ENCODE measurements at places on chromosomes 5 and 9.

DNA sequence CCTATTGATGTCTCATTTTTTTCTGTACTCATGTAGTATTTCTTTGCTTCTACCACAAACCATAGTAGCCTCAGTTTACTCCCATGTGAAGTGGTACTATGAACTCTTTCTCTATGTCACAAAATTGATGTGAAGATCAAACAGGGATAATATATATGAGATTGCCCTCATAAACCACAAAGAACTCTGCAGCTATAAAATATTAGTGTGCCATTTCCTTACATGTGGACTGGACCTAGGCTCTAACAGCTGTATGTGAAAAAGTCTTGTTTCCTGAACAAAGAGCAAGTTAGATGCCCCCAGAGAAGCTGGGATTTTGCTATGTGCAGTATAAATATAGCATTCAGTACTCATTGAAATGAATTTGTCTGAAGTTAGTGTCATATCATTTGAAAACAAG lies 412.6 kb upstream of the ADAMTSL1 start:
- no peak for DNase-seq
- no peaks in the 10 kb centered on the region for H3K4me1 ChIP-seq
- H3K27me3 ChIP-seq, result no peaks in the 10 kb centered on the region
- no peak overlapping the region for H3K4me3 ChIP-seq
- no peak overlapping the region for H3K27ac ChIP-seq
- H3K36me3 ChIP-seq, result no peaks in the 10 kb centered on the region

- H3K36me3 ChIP-seq, result peaks cover 13% of the 10 kb centered on the region
- no peak overlapping the region for H3K27ac ChIP-seq
- no peak for DNase-seq
- peaks cover 16% of the 10 kb centered on the region for H3K4me1 ChIP-seq
- no peaks in the 10 kb centered on the region for H3K27me3 ChIP-seq
- H3K4me3 ChIP-seq, result no peak overlapping the region
Observed at GRCh38 chr9:2055203-2055658, 40.1 kb downstream of the SMARCA2 start.

- H3K36me3 ChIP-seq, result no peaks in the 10 kb centered on the region
- no peak overlapping the region for H3K27ac ChIP-seq
- H3K27me3 ChIP-seq, result peaks cover 4% of the 10 kb centered on the region
- DNase-seq, result no peak
Observed at GRCh38 chr5:136309932-136310598, 55.3 kb downstream of the TRPC7 start.

GRCh38 chr9:136053757-136054142 lies 41.3 kb downstream of the NACC2 start:
- peaks cover 34% of the 10 kb centered on the region for H3K4me1 ChIP-seq
- H3K27me3 ChIP-seq, result no peaks in the 10 kb centered on the region
- H3K36me3 ChIP-seq, result no peaks in the 10 kb centered on the region

DNA sequence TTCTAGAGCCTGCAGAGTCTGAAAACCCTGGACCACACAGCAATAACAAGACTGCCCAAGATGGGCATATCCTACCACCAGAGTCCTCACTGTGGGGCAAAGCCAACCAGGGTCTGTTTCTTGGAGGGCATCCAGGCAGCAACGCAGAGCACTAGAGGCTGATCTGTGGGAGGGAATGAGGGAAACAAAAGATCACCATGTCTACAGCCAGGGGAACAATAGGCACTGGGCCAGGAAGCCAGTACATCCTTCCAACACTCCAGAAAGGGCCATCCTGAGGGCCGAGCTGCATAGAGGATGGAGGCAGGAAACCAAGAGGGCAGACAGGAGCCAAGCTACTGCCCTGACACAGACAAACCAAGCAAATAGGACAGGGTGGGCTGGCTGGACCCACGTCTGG lies 416.1 kb upstream of the IRX4 start:
- no peaks in the 10 kb centered on the region for H3K27me3 ChIP-seq
- no peak overlapping the region for H3K27ac ChIP-seq
- no peaks in the 10 kb centered on the region for H3K36me3 ChIP-seq

- no peaks in the 10 kb centered on the region for H3K27me3 ChIP-seq
- H3K4me1 ChIP-seq, result peaks cover 45% of the 10 kb centered on the region
- H3K27ac ChIP-seq, result no peak overlapping the region
Observed at GRCh38 chr9:128906741-128907140, 14.0 kb upstream of the PHYHD1 start.

GRCh38 chr9:112168197-112168596 lies 6.9 kb downstream of the SUSD1 start:
- peaks cover 9% of the 10 kb centered on the region for H3K4me1 ChIP-seq
- H3K27ac ChIP-seq, result peak overlapping the region; percentile 11
- H3K27me3 ChIP-seq, result no peaks in the 10 kb centered on the region

DNA sequence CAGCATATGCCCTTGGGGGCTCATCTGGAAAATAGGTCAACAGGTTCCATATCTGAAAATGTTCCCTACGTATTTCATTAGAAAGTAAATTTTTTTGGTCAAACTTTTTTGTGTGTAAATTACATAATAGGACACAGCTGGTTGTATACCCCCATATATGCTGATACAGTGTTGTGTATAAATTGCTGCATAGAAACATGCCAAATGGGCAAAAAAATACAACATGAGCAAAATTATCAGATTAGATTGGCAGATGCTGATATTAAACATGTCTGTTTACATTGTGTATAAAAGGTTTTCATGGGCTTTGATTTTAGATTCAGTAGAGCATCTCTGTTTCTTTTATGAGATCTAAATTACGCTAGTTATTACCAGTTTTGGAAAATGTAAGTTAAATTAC lies 2223.0 kb downstream of the MAT2B start:
- no peak overlapping the region for H3K27ac ChIP-seq
- no peaks in the 10 kb centered on the region for H3K36me3 ChIP-seq
- DNase-seq, result no peak
- no peak overlapping the region for H3K4me3 ChIP-seq

GRCh38 chr9:8012986-8013385 lies 213.4 kb upstream of the DMAC1 start:
- H3K27ac ChIP-seq, result no peak overlapping the region
- no peaks in the 10 kb centered on the region for H3K36me3 ChIP-seq
- no peak for DNase-seq

DNA sequence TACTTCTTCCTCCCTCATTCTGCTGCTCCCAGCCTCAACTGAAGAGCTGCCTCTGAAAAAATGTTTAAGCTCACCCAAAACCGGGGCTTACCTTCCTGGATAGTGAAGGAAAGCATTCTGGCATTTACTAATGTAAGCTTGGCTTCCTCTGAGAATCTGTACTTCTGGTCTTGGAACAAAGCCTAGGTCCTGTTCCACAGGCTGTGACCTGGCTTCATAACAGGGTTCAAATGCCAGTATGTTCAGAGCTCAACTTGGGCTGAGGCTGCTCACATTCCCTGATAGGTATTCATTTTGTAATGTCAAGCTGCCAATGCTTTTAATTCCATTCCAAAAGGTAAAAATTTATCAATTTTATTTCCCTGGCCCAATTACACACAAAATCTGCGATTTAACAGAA lies 411.7 kb upstream of the KCNN2 start:
- no peaks in the 10 kb centered on the region for H3K27me3 ChIP-seq
- H3K4me3 ChIP-seq, result no peak overlapping the region
- DNase-seq, result no peak

DNA sequence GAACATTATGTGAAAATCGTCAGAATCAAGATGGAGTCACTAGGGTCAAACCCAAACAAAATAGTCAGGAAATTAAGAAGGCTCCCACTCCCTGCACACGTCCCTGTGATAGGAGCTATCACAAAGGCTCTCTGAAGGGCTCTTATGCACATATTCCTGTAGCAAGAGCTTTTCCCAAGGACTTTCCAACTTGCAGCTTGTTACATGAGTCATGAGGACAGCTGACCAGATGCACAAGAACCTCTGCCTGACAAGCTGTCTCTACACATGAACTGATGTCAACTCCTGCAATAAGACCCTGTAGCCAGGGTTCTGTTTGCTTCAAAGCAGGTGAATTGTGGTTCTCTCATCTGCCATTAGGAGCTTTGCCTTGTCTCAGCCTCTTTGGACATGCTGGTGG lies 122.4 kb downstream of the OLFM1 start:
- no peak overlapping the region for H3K4me3 ChIP-seq
- no peaks in the 10 kb centered on the region for H3K36me3 ChIP-seq
- DNase-seq, result no peak
- no peaks in the 10 kb centered on the region for H3K27me3 ChIP-seq
- no peak overlapping the region for H3K27ac ChIP-seq

DNA sequence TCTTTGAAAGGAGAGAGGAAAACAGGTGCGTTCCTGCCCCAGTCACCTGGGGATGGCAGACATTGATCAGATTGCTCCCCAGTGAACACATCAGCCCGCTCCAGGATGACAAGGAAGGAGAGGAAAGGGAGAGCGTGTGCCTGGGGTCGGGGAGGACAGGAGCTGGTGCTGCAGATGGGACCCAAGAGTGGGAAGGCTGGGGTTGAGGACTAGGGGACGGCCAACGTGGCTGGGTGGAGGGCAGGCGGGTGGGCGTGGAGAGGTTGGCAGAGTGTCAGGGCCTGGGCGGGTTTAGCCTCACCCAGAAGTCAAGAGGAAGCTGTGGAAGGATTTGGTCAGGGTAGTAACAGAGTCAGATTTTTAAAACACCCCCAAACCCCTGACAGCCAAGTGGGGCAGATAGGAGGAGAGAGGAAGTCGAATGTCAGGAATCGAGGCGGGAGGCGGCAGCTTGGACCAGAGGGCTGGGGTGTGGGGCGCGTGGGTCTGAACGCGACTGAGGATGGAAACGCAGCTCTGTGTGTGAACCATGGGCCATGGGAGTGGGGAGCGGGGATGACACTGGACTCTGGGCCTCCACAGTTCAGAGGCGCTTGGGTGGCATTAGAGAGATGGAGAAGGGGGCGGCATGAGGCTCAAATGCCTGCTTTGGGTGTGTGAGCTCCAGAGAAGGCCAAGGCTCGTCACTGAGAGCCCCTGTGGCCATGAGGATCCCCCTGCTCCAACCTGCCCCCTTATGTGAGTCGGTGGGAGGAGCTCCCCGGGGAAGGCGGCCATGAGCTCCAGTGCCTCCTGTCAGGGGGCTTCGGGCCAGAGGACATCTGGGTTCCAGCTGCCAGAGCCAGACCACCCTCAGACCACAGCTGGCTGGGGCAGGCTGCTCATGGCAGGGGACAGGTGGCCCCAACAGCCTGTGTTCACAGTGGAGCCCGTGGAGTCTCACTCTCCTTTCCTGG lies 24.6 kb downstream of the LAMC3 start:
- no peak overlapping the region for H3K4me3 ChIP-seq
- H3K27ac ChIP-seq, result no peak overlapping the region
- no peaks in the 10 kb centered on the region for H3K27me3 ChIP-seq
- DNase-seq, result no peak
- no peaks in the 10 kb centered on the region for H3K4me1 ChIP-seq

- no peaks in the 10 kb centered on the region for H3K36me3 ChIP-seq
- H3K4me3 ChIP-seq, result no peak overlapping the region
- H3K4me1 ChIP-seq, result peaks cover 40% of the 10 kb centered on the region
Observed at GRCh38 chr5:124599028-124599973, 147.1 kb downstream of the ZNF608 start.

GRCh38 chr9:81028504-81028903 lies 660.8 kb downstream of the TLE1 start:
- no peaks in the 10 kb centered on the region for H3K36me3 ChIP-seq
- DNase-seq, result no peak
- H3K27me3 ChIP-seq, result no peaks in the 10 kb centered on the region

DNA sequence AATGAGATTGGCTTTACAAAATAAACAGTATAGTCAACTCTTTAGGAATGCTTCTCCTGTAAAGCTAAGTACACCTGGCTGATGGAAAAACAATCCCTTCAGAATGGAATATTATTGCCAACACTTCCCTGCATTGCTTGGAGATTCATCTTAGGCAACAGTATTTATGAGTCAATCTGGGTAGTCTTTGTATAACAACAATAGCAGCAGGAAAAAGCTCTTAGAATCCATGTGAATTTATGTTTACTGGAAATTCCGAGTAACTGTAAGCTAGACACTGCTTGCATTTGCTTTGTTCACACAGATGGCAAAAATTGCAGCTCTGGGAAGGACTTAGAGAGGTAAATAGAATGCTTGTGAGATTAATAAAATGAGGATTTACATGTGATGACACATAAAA lies 101.7 kb upstream of the NTRK2 start:
- H3K4me3 ChIP-seq, result no peak overlapping the region
- no peak overlapping the region for H3K27ac ChIP-seq
- H3K27me3 ChIP-seq, result no peaks in the 10 kb centered on the region
- H3K4me1 ChIP-seq, result no peaks in the 10 kb centered on the region
- no peaks in the 10 kb centered on the region for H3K36me3 ChIP-seq
- DNase-seq, result no peak

DNA sequence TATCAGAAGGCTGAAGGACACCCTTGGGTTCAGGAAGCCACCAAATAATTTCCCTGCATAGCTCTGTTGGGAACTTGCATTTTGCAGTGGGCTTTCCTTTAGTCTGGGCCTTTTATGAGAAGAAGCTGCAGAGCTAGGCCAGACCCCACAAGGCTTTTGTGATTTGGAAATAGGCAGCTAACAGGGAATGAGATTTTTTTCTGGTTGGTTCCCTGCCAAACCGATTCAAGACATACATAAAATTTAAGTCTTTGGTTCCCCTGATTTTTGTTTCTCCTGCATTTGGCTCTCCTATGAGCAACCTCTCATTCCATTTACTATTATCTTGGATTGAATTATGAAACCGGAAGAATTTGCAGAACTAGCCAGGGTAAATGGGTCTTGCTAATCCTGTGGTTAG lies 81.5 kb upstream of the PTCH1 start:
- no peak overlapping the region for H3K4me3 ChIP-seq
- no peak for DNase-seq
- no peak overlapping the region for H3K27ac ChIP-seq
- no peaks in the 10 kb centered on the region for H3K4me1 ChIP-seq
- no peaks in the 10 kb centered on the region for H3K27me3 ChIP-seq
- no peaks in the 10 kb centered on the region for H3K36me3 ChIP-seq

- no peak for DNase-seq
- peaks cover 96% of the 10 kb centered on the region for H3K36me3 ChIP-seq
- no peaks in the 10 kb centered on the region for H3K27me3 ChIP-seq
- H3K27ac ChIP-seq, result peak overlapping the region; percentile 51
- H3K4me3 ChIP-seq, result no peak overlapping the region
- no peaks in the 10 kb centered on the region for H3K4me1 ChIP-seq
Observed at GRCh38 chr5:133072021-133072420, 20.2 kb downstream of the HSPA4 start.

DNA sequence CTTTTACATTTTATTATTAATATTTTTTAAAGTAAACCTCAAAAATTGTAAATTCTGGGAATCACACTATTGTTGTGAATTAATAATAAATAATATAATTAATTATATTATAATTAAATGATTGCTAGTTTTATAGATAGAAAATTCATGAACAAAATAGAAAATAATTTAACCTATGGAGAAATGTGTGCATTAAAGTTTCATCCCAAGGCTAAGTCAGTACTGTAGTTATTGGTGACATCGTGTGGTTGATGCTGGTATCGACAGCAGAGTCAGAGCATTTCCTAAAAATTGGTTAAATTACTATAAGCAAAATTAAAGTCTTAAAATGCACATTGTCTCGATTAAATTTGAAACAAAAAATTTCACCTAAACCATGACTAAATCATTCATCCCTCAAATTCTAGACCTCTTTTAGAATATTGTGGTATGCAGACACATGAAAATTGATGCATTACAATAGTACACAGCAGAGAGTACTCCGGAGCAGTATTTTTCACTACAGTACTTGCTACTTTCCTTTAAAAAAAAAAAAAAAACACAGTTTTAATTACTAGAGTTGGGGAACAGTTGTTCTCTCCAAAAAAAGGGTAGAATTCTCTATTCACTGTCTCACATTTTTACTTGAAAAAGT lies 73.9 kb downstream of the RORB start:
- DNase-seq, result no peak
- no peaks in the 10 kb centered on the region for H3K27me3 ChIP-seq
- no peak overlapping the region for H3K27ac ChIP-seq
- no peaks in the 10 kb centered on the region for H3K36me3 ChIP-seq

GRCh38 chr5:43685252-43685950 lies 82.4 kb downstream of the NNT start:
- DNase-seq, result no peak
- H3K4me3 ChIP-seq, result no peak overlapping the region
- peak overlapping the region; percentile 55 for H3K27ac ChIP-seq
- no peaks in the 10 kb centered on the region for H3K27me3 ChIP-seq
- H3K4me1 ChIP-seq, result peaks cover 4% of the 10 kb centered on the region
